Activated B cell treated with CpG ODN at 0.5 μM for 24 hours (primary cell): ENCODE measurements at places on chromosomes 12 and 14. TPM values are rescaled to one million over a fixed set of nuclear protein-coding genes. Genes with fewer than 3 reads are reported as not detected.
A peak's percentile ranks its signal among the peaks of the same experiment; 100 is the strongest.

DNA sequence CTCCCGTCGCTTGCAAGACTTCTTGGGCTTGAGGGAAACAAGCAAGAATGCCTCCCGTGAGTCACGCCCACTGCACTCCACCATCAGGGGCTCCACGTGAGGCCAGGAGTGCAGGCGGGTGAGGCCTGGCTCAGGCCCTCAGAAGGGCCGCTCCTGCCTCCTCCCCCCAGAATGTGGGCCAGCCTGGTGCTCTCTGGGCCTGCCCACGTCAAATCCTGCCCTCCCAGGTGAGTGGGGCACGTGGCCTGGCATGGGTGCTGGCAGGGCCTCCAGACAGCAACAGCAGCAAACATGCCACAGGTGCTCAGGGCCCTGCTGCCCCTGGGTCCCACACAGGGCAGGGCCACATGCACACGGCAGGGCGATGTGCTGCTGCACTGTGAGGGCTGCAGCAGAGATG lies 30.6 kb upstream of the BTBD6 start:
- H3K4me1 ChIP-seq: no peaks in the 10 kb centered on the region
- H3K27me3 ChIP-seq: no peaks in the 10 kb centered on the region
- DNase-seq: no peak
- no peak overlapping the region for H3K27ac ChIP-seq
- H3K4me3 ChIP-seq: no peak overlapping the region

GRCh38 chr14:75259510-75259855 lies 19.1 kb upstream of the FOS start:
- H3K27ac ChIP-seq: peak overlapping the region; percentile 100
- H3K27me3 ChIP-seq: peaks cover 4% of the 10 kb centered on the region
- H3K4me1 ChIP-seq: peaks cover 24% of the 10 kb centered on the region
- H3K36me3 ChIP-seq: peaks cover 2% of the 10 kb centered on the region
- no peak for DNase-seq
- peak overlapping the region; percentile 95 for H3K4me3 ChIP-seq

DNA sequence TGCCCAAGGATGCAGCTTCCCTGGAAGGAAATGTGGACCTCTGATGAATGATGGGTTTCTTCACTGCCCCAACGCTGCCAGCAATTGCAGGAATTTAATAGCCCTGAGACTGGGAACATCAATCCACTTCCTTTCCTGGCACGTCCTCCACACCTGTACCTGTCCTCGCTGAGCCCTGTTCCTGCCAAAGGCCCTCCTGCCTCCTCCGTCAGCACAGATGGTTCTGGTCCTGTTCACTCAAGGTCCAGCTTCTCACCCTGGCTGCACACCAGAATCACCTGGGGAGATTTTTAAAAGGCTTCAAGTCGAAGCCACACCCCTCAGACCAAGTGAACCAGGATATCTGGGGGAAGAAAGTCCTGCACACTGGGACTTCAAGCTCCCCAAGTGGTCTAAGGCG lies 38.4 kb upstream of the TMEM132C start:
- H3K27ac ChIP-seq: no peak overlapping the region
- no peaks in the 10 kb centered on the region for H3K27me3 ChIP-seq
- H3K4me3 ChIP-seq: no peak overlapping the region
- H3K36me3 ChIP-seq: no peaks in the 10 kb centered on the region
- no peak for DNase-seq

- H3K36me3 ChIP-seq: peaks cover 55% of the 10 kb centered on the region
- no peaks in the 10 kb centered on the region for H3K4me1 ChIP-seq
- no peak overlapping the region for H3K4me3 ChIP-seq
- no peak overlapping the region for H3K27ac ChIP-seq
- no peak for DNase-seq
- no peaks in the 10 kb centered on the region for H3K27me3 ChIP-seq
Measured at GRCh38 chr12:113820309-113820708, 145.8 kb downstream of the RBM19 start.

DNA sequence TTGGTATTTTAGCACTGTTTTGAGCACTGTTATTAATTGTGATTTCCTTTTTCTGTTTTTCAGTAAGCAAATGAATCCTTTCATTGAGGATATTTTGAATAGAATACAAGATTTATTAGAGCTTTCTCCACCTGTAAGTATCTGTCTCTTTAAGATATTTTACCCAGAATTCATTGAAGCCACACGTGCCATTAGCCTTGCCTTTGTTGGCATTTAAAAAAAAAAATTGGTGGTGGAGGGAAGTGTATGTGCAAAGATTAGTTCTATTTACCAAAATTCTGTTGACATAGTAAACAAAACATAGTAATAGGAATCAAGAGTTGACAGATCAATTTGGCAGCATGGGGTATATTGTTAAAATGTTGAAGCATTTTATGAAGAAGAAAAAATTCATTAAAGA lies 23.8 kb downstream of the XPOT start:
- H3K36me3 ChIP-seq: peaks cover 88% of the 10 kb centered on the region
- no peaks in the 10 kb centered on the region for H3K4me1 ChIP-seq
- H3K27ac ChIP-seq: no peak overlapping the region
- no peak overlapping the region for H3K4me3 ChIP-seq

GRCh38 chr12:107447336-107447735 lies 238.3 kb upstream of the PWP1 start:
- no peaks in the 10 kb centered on the region for H3K4me1 ChIP-seq
- no peaks in the 10 kb centered on the region for H3K36me3 ChIP-seq
- H3K27ac ChIP-seq: no peak overlapping the region
- peaks cover 6% of the 10 kb centered on the region for H3K27me3 ChIP-seq

DNA sequence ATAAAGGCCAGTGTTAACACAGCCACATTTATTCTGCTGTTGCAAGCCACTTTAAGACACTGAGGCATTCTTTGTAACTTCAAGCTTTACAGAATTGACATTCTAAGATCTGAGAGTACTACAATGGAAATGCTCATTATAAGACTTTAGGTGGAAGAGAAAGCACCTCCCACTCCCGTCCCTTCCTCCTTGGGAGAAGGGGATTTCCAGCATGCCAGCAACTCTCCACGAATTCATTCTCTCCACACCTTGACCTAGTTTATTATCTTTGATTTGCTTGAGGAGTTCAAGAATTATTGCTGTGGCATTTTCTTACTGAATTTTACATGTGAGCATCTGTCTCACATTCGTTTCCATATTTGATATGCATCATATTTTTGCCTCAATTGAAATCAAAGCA lies 644.4 kb upstream of the MIS18BP1 start:
- H3K4me1 ChIP-seq: no peaks in the 10 kb centered on the region
- DNase-seq: no peak
- no peak overlapping the region for H3K27ac ChIP-seq

- no peaks in the 10 kb centered on the region for H3K36me3 ChIP-seq
- no peak overlapping the region for H3K4me3 ChIP-seq
- no peak for DNase-seq
- peaks cover 50% of the 10 kb centered on the region for H3K4me1 ChIP-seq
Measured at GRCh38 chr14:101359221-101360053, 201.9 kb upstream of the DIO3 start.

DNA sequence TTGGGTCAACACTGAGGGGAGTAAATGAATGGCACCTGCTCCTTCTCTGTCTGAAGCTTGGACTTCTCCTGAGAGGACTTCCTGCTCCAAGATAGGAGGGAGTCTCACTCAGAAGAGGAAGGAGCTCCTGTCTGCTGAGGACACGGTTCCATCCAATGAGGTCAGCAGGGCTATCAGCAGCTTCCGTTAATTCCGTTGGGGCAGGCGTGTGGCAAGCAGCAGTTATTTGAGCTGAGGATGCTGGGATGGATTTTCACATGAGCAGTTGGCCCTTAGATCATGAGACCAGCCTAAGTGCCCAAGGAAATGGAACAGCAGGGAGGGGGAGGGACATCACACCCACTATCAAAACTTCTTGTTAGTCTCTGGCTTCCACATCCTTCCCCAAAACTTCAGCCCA lies 159.0 kb upstream of the PZP start:
- H3K27me3 ChIP-seq: no peaks in the 10 kb centered on the region
- H3K4me1 ChIP-seq: peaks cover 32% of the 10 kb centered on the region
- no peaks in the 10 kb centered on the region for H3K36me3 ChIP-seq
- H3K27ac ChIP-seq: no peak overlapping the region
- no peak for DNase-seq

- H3K36me3 ChIP-seq: no peaks in the 10 kb centered on the region
- H3K27me3 ChIP-seq: peaks cover 2% of the 10 kb centered on the region
- no peak for DNase-seq
Measured at GRCh38 chr12:70576341-70577282, 60.6 kb downstream of the PTPRB start.

- no peak overlapping the region for H3K4me3 ChIP-seq
- no peaks in the 10 kb centered on the region for H3K36me3 ChIP-seq
- H3K27ac ChIP-seq: no peak overlapping the region
- H3K4me1 ChIP-seq: no peaks in the 10 kb centered on the region
- H3K27me3 ChIP-seq: peaks cover 10% of the 10 kb centered on the region
Measured at GRCh38 chr12:7512553-7512952, 9.0 kb upstream of the CD163 start.

DNA sequence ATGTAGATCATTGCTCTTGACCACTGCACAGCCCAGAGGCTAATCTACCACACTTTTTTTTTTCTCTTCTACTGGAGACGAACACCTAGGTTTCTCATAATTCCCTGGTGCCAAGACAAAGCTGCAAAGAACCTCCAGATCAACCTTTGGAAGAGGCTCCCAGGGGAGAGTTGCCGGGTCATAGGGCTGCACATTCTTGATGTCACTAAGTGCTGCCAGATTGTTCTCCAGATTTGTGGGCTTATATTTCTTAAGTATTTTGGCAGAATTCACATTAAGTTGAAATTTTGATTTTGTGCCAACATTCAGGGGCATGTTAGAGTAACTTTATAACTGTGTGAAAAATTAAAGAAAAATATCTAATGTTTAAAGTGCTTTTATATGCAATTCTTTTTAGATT lies 13.5 kb upstream of the PDZRN4 start:
- H3K27me3 ChIP-seq: no peaks in the 10 kb centered on the region
- H3K4me3 ChIP-seq: no peak overlapping the region

DNA sequence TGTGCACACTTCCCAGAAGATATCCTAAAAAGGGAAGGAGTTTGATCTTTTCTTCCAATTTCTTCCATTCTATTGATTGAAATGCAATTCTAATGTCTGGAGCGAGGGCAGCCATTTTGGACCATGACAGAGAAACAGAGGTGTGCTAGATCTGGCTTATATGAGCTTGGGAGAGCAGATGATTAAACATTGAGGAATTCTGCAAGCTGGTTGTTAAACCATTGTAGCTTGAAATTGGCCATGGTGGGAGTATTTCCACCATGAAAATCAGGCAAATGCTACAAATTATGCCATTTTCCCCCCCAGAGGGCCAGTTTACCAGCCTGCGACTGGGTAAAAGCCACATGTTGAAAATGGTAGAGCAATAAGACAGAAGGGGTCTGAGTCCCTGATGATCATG lies 155.0 kb downstream of the PAWR start:
- no peaks in the 10 kb centered on the region for H3K27me3 ChIP-seq
- no peaks in the 10 kb centered on the region for H3K36me3 ChIP-seq
- H3K4me1 ChIP-seq: no peaks in the 10 kb centered on the region
- H3K4me3 ChIP-seq: no peak overlapping the region

DNA sequence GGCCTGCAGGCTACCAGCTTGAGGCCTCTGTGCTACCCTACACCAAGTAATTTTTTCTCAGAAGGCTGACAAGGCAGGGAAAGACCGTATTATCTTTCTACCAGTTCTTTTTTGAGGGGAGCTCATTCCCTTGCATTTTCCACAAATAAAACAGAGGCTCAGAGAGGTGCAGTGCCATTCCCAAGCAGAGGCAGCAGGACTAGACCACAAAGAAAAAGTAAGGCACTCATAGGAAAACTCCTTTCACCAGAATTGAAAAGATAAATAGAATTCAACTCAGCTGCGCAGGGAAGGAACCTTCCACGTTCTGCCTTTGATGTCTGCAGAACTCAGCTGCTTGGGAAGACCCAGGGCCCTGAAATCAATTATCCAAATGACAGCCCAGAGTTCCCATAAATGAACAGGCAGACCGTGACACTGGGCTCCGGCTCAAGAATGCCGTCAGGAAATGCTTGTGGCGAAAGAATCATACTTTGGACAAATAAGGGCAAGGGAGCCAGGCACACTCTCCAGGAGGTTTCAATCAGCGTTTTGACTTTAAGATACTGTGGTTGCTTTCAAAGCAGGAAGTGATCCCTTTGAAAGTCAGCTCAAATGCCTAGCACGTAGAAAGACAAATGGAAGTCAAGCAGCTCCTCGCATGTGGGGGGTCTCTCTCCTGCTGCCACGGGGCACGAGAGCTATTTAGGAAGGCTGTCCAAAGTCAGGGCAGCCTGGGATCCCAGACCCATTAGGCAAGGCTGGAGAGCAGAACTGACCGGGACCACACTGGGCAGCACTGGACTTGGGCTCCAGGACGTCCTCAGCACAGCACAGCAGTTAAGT lies 14.0 kb downstream of the KCTD10 start:
- H3K36me3 ChIP-seq: peaks cover 68% of the 10 kb centered on the region
- no peaks in the 10 kb centered on the region for H3K27me3 ChIP-seq
- H3K4me1 ChIP-seq: peaks cover 11% of the 10 kb centered on the region
- no peak for DNase-seq
- no peak overlapping the region for H3K27ac ChIP-seq
- no peak overlapping the region for H3K4me3 ChIP-seq

- H3K36me3 ChIP-seq: no peaks in the 10 kb centered on the region
- no peaks in the 10 kb centered on the region for H3K27me3 ChIP-seq
- no peak for DNase-seq
- no peak overlapping the region for H3K4me3 ChIP-seq
- H3K27ac ChIP-seq: no peak overlapping the region
Measured at GRCh38 chr12:89762498-89763170, 54.0 kb upstream of the ATP2B1 start.

- peaks cover 5% of the 10 kb centered on the region for H3K27me3 ChIP-seq
- no peak overlapping the region for H3K27ac ChIP-seq
- H3K4me3 ChIP-seq: no peak overlapping the region
- H3K4me1 ChIP-seq: no peaks in the 10 kb centered on the region
- no peak for DNase-seq
Measured at GRCh38 chr14:30484201-30484600, 74.8 kb upstream of the G2E3 start.

DNA sequence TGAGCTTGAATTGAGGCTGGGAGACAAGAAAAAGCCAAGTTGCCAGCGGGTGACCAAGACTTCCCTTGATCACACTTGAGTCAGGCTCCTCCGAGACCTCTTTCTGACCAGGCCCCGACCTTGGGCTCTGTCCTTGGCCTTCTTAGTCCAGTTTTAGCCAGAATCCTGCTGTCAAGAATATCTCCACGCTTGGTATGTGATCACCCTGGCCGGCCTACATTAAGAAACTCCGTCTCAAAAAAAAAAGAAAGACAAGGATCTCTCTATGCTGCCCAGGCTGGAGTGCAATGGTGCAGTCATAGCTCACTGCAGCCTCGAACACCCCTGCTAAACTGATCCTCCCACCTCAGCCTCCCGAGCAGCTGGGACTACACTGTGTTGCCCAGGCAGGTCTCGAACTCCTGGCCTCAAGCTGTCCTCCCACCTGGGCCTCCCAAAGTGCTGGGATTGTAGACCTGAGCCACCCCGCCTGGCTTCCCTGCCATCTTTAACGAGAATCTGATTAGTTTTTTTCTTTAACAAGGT lies 1.0 kb upstream of the ITPK1 start:
- peaks cover 2% of the 10 kb centered on the region for H3K36me3 ChIP-seq
- H3K4me1 ChIP-seq: peaks cover 32% of the 10 kb centered on the region
- peak overlapping the region; percentile 64 for H3K27ac ChIP-seq
- no peak for DNase-seq

GRCh38 chr12:49615725-49616124 lies 7.6 kb upstream of the PRPF40B start:
- H3K27ac ChIP-seq: no peak overlapping the region
- no peaks in the 10 kb centered on the region for H3K36me3 ChIP-seq
- H3K27me3 ChIP-seq: peaks cover 2% of the 10 kb centered on the region
- H3K4me1 ChIP-seq: no peaks in the 10 kb centered on the region

The PTCSC3 gene
- not detected in 2 replicates for total RNA-seq

The SETD3 gene
- total RNA-seq: 31.9 and 33.2 TPM in 2 replicates

The TNS2 gene
- 0.29 and 1.5 TPM in 2 replicates for total RNA-seq

The OTOGL gene
- total RNA-seq: not detected in 2 replicates

The LRIG3 gene
- not detected in 2 replicates for total RNA-seq

The TMEM233 gene
- total RNA-seq: not detected in 2 replicates

The FLRT2 gene
- not detected in 2 replicates for total RNA-seq

The C14orf132 gene
- 0.05 and 0.16 TPM in 2 replicates for total RNA-seq

The DCN gene
- total RNA-seq: not detected in 2 replicates

The SIX1 gene
- total RNA-seq: not detected in 2 replicates
